Transverse colon (tissue), 4 donors: ENCODE measurements at places on chromosomes 12 and 14. TPM values are rescaled to one million over a fixed set of nuclear protein-coding genes. Genes with fewer than 3 reads are reported as not detected.

DNA sequence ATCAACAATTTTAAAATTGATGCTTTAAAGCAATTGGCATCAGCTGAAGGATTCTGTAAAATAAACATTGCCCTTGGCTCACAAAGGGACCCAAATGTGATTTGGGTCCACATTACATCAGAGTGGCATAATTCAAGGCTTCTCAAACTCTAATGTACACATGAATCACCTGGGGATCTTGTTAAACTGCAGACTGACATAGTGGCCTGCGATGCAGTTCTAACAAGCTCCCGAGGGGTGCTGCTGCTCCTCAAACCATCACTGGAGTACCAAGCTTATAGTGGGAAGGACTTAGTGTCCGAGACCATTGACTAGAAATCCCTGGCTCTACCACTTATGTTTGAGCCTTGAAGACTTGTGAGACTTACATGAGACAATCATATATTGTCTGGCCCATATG is 31.8 kb upstream of the DNM1L start:
- DNase-seq = no peak

- no peak for DNase-seq
These were observed 197.6 kb upstream of the RBM19 start for GRCh38 chr12:114163771-114164170.

- no peak for DNase-seq
These were observed 280.0 kb downstream of the LRIG3 start for GRCh38 chr12:58640314-58640713.

- peak; percentile 80 for DNase-seq
These were observed 9.9 kb downstream of the PUS1 start for GRCh38 chr12:131939007-131939406.

Gene CABP1
- not detected for total RNA-seq

Gene SLC10A1
- not detected for total RNA-seq

Gene CDH24
- total RNA-seq = 5.6 TPM
